ENCODE measurements at places on chromosomes 7 and 10. TPM values are rescaled to one million over a fixed set of nuclear protein-coding genes. Genes with fewer than 3 reads are reported as not detected.
A peak's percentile ranks its signal among the peaks of the same experiment; 100 is the strongest.

- no peak for DNase-seq
- H3K27me3 ChIP-seq: peaks cover 39% of the 10 kb centered on the region
- no peak overlapping the region for H3K4me3 ChIP-seq
- no peak overlapping the region for H3K27ac ChIP-seq
- no peaks in the 10 kb centered on the region for H3K36me3 ChIP-seq
These were observed 2.7 kb upstream of the CPVL start for GRCh38 chr7:29149036-29149435.

GRCh38 chr7:151372612-151373265, 31.1 kb downstream of the NUB1 start:
- no peak for DNase-seq
- H3K4me1 ChIP-seq: peaks cover 17% of the 10 kb centered on the region
- H3K4me3 ChIP-seq: no peak overlapping the region
- no peaks in the 10 kb centered on the region for H3K27me3 ChIP-seq
- peaks cover 41% of the 10 kb centered on the region for H3K36me3 ChIP-seq

- peaks cover 6% of the 10 kb centered on the region for H3K36me3 ChIP-seq
- peak within 1 kb of the TSS; percentile 90 for H3K27ac ChIP-seq
- peaks cover 28% of the 10 kb centered on the region for H3K4me1 ChIP-seq
- peak; percentile 98 for DNase-seq
- H3K27me3 ChIP-seq: no peaks in the 10 kb centered on the region
These were observed at the start of gene ZMIZ2 for GRCh38 chr7:44748045-44748947. Gene ZMIZ2 (plus strand): TSS chr7:44748847. CDS start chr7:44756250, 7,403 bp downstream.

DNA sequence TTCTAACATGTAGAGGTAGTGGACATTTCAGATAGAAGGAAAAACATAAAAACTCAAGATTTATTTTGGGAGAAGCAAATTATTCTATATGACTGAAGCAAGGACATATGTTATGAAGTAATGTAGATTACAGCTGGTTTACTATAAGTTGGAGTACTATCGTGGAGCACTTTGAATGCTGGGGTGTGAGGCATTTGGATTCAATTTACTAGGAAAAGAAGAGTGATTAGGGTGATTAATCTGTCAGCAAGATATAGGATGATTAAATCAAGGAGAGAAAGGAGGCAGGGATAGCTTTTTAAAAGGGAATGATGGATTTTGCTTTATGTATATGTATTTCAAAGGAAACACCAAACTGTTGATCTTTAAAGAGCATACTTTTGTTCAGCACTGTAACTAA, 318.4 kb upstream of the KAT6B start:
- peaks cover 25% of the 10 kb centered on the region for H3K36me3 ChIP-seq
- H3K4me1 ChIP-seq: peaks cover 20% of the 10 kb centered on the region
- H3K27ac ChIP-seq: no peak overlapping the region

GRCh38 chr10:125812128-125812750, 10.8 kb downstream of the UROS start:
- no peak overlapping the region for H3K27ac ChIP-seq
- H3K4me3 ChIP-seq: no peak overlapping the region
- H3K36me3 ChIP-seq: peaks cover 40% of the 10 kb centered on the region
- no peak for DNase-seq
- peaks cover 2% of the 10 kb centered on the region for H3K4me1 ChIP-seq
- no peaks in the 10 kb centered on the region for H3K27me3 ChIP-seq

DNA sequence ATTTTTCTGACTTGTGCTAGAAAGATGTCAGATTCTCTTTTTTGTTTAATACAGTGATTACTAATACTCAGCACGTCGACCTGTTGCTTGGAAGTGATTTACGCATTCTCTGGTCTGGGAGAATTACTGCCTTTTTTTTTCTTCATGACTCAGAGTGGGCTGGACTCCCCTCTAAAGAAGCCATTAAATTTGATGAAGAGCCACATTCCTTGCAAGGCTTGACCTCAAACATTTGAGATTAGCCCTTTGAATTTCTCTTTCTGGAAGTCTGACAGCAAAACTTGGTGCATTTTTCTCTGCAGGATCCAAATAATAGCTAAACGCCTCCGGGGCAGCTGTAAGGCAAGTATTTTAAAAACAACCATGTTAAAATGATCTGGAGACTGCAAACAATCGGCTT, 171.6 kb downstream of the GALNT17 start:
- no peak overlapping the region for H3K4me3 ChIP-seq
- H3K4me1 ChIP-seq: peaks cover 17% of the 10 kb centered on the region
- no peak overlapping the region for H3K27ac ChIP-seq
- DNase-seq: no peak
- H3K36me3 ChIP-seq: no peaks in the 10 kb centered on the region

Gene GRM3
- not detected for total RNA-seq

Gene ADARB2
- total RNA-seq: 35.0 TPM

Gene CLRN3
- not detected for total RNA-seq

Gene VSTM2A
- not detected for total RNA-seq

Gene DRGX
- total RNA-seq: not detected
